ENCODE measurements at places on chromosomes 3 and 15.

DNA sequence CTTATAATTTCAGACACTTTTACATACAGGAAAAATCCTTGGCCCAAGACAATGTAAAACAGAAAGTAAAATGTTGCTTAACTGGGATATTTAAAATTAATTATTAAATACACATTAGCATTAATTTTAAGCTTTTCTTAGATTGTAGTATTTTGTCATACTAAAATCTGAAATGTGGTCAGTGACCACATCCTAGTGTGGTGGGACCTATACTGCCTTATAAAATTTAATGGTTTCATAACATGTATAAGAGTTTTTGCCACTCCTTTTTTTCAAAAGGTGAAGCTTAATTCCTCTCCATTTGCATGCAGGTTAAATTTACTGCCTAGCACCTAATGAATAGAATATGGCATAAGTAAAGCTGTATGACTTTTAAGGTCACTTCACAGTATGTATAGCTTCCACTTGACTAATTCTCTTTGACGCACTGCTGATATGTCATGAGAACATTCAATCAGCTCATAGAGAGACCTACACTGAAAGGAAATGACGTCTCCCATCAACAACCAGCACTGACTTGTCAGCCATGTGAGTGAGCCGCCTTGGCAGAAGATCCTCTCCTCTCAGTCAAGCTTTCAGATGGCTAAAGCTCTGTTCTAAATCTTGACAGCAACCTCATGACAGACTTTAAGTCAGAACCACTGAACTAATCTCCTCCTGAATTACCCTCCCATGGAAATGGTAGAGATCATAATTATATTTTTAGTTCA is 847.8 kb downstream of the SI start:
- DNase-seq: no peak

- no peak for DNase-seq
Observed at GRCh38 chr3:71511037-71511436, 72.5 kb downstream of the FOXP1 start.

- no peak for DNase-seq
Observed at GRCh38 chr3:159620873-159621272, 367.8 kb upstream of the IL12A start.

- no peak for DNase-seq
Observed at GRCh38 chr15:65937476-65937875, 68.2 kb downstream of the RAB11A start.

GRCh38 chr15:84035399-84035766 is 200.2 kb upstream of the GOLGA6L4 start:
- no peak for DNase-seq

- no peak for DNase-seq
Observed at GRCh38 chr15:60583946-60584345, 105.0 kb upstream of the ICE2 start.

- no peak for DNase-seq
Observed at GRCh38 chr15:73504885-73505284, 61.9 kb downstream of the REC114 start.

DNA sequence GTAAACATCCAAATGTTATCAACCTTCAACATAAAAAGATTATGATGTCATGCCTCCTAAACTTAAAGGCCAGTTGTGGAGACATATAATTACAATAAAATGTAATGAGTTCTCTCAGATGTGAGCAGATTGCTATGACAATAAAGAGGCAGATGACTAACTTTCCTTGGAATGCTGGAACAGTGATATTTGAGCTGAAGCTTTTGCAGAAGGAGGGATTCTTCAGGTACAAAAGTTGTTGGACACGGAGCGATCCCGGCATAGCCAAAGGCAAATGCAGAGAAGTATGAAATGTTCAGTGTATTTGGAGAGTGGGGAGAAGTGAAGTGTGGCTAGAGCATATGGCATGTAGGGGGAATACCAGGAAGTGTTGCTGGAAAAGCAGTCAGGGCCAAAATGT is 520.1 kb downstream of the FGF12 start:
- DNase-seq: no peak

DNA sequence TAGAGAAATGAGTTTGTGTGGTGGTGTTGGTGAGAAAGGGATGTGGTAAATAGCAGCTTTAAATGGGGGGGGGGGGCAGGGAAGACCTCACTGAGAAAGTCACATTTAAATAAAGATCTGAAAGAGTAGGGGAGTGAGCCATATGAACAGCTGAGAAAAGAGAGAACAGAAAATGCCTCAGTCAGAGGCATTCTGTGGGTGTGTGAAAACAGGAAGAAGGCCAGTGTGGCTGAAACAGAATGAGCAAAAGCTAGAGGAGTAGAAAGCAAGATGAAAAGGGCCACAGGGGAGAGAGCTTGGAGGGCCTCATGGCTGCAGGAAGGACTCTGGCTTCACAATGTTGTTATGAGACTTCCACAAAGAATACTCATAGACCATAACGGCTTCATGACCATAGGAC is 783.3 kb downstream of the ZPLD1 start:
- no peak for DNase-seq

- DNase-seq: no peak
Observed at GRCh38 chr3:87270908-87271700, 5.3 kb downstream of the POU1F1 start.

- DNase-seq: no peak
Observed at GRCh38 chr15:60328852-60329443, 68.8 kb downstream of the ANXA2 start.

DNA sequence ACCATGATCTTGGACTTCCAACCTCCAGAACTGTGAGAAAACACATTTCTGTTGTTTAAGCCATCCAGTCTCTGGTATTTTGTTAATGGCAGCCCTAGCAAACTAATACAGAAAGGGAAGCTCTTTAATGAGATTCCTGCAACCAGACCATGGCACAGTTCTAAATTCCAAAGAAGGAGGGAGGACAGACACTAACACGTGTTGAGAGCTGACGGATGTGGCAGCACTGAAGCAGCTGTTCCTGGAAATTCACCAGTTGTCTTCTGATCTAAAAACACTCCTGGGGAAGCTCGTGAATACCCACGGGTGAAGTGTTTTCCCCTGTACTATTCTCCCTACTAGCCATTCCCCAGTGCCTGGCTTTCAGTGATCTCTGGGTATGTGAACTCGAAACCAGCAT is 56.7 kb downstream of the RPL22L1 start:
- no peak for DNase-seq

DNA sequence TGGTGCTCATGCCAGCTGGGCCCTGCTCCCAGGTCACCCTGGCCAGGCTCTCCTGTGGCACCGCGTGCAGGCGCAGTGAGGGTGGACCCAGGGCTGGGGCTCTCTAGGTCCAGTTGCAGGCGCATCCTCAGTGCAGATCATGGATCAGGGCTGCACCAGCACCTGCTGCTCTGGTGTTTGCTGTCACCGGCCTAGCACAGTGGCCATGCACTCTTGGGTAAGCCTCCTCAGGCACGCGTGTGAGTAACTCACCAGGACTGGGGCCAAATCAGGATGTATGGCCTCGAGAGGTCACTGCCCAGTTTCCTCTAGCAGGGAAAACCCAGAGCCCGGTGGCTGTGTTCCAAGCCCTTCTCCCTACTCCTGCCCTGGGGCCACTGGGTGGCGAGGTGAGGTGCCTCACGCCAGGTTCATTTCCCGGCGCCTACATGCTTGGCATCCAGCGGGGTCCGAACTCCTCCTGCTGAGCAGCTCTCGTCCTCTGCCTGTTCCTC is 45.5 kb upstream of the SLC41A3 start:
- no peak for DNase-seq

- no peak for DNase-seq
Observed at GRCh38 chr3:22121068-22121701, 370.2 kb upstream of the ZNF385D start.

All from hindlimb muscle (tissue), 1 donor.